Activated T-cell treated with anti-CD3 and anti-CD28 coated beads for 48 hours (primary cell): ENCODE measurements at places on chromosomes 6 and 20.
A peak's percentile ranks its signal among the peaks of the same experiment; 100 is the strongest.

GRCh38 chr20:40050596-40050995, 638.4 kb downstream of the MAFB start:
- no peak for DNase-seq

DNA sequence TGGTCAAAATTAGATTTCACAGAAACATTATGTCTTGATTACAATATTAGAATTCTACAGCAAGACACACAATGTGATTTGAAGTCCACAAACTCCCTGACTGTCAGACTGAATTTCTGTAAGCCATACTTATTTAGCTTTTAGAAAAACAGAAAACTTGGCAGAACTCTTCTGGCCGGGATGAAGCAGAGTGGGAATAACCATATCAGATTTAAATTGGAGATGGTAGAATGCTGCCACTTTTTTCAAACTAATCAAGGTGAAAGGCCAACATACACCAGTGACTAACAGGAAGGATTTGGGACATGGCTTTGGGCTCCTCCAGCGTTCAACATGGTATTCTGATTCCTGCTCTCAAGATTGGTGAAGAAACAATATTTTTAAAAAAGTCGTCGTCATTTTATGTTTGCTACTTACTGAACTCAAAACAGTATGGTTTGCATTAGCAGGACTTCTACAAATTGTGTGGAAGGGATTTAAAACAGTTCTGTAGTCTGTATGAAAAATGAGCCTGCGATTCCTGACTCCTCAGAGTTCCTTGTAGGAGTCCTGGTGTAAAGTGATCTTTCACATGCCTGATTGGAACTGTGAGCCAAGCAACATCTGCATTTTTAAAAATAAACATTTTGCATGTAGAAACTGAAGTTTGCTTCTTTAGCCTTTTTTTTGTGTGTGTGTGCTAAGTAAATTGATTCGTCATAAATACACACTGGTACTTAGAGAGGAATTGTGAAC, 297.9 kb upstream of the SOX4 start:
- no peak for DNase-seq

DNA sequence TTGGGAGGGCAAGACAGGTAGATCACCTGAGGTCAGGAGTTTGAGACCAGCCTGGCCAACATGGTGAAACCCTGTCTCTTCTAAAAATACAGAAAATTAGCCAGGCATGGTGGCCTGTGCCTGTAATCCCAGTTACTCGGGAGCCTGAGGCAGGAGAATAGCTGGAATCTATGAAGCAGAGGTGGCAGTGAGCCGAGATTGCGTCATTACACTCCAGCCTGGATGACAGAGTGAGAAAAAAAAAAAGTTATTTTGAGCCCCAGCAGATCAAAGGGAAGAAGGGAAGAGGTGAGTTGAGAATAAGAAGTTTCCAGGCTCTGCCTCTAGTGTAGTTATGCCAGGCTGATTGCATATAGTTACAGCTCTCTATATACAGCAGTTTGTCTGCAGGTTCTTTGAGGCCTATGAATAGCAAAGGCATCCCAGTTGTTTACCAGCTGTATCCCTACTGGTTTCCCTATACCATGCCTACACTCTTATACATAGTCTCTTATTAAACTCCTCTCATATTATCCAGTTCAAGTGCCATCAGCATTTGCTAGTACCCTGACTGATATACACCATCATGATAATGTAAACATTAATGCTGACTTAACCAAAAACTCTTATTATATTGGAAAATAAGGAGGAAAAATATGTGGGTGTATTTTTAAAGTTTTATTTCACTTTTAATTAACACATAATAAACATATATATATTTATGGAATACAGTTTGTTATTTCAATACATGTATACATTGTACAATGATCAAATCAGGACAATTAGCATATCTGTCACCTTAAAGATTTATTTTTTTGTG, 823.6 kb upstream of the ADGRB3 start:
- no peak for DNase-seq

- DNase-seq, result no peak
Measured at GRCh38 chr6:72464791-72465691, 156.8 kb upstream of the KCNQ5 start.

- DNase-seq, result no peak
Measured at GRCh38 chr6:4351520-4352321, 216.3 kb upstream of the ECI2 start.

DNA sequence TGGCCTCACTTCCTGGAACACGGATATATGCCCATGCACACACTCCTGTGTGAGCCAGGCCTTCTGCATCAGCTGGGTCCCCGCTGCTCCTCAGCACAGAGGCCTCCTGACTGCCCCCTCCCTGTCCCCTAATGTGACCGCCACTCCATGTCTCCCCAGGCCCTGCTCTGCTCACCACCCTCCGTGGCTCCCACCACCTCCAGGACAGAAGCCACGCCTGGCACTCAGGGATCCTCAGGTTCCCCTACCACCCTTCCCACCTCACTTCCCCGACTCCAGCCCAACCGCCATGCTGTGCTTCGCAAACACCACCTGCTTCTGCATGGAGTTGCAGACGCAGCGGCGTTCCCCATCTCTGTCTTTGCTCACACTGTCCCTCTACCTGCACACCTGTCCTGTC, 4.3 kb upstream of the SRC start:
- DNase-seq, result no peak

GRCh38 chr6:32113386-32114352, 4.5 kb upstream of the TNXB start:
- DNase-seq, result no peak

DNA sequence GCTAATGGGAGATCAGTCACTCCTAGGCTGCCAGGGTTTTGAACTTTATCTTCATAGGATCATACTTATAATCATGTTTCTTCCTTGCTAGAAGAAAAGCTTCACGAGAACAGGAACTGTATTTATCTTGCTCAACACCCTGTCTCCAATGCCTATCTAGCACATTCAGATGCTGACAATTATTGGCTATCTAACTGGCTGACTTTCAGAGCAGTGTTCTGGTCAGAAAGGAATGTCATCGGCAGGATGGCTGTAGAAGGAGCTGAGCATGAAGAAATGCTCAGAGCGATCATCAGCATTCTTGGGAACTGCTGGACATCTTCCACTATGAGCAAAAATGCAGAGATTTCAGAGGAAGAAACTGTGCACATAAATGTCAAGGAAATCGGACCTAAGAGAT, 628.0 kb upstream of the NRSN1 start:
- no peak for DNase-seq

DNA sequence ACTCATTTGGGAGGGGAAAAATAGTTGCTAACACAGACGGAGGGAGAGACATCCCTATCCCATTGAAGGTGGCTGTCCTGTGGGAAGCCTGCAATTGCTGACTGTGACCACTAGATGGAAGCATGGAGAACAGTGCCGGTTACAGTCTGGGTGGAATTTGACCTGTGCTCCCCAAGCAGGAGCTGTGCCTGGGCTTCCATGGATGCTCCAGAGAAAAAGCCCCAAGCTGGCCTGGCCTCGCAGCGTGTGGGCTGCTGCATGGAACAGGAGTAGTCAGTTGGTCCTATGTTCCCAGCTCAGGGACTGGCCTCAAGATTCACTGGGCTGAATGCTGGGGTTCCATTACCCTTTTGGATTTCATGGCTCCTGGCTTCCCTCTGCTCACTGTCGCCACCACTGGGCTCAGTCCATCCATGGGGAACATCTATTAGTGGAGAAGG, 116.3 kb upstream of the CHD6 start:
- DNase-seq, result peak; percentile 23

DNA sequence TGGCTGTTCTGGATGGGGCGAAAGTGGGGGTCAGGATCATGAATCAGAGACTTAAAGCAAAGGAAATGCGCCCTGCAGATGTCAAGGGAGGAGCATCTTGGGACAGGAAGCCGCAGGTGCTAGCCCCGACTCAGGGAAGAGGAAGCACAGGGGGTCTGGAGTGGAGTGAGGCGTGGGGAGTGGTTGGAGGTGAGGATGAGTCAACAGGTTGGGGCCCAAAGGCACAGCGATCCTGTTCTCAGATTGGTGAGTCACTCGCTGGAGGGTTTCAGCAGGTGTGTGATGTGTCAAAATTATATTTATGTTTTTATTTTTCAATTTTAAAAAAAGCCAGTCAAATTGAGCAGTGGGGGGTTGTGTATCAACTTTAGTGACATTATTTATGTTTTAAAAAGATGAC, 19.0 kb downstream of the PACSIN1 start:
- peak; percentile 65 for DNase-seq

DNA sequence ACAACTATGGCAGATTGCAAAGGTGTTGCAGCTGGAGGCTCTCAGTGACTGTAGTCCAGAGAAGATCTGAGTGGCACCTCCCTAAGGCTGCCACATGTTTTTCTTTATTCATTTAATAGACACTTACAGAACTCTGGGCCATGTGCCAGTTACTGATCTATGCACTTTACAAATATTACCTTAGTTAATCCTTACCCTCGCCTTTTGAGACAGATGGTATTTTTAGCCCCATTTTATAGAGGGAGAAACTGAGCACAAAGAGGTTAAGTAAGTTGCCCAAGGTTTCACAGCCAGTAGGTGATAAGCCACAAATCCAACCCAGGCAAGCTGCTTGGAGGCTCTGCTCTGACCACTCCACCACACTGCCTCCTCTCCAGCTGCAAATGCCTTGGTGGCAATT, 6.5 kb upstream of the SCRT2 start:
- DNase-seq, result no peak

- DNase-seq, result no peak
Measured at GRCh38 chr6:81801489-81801888, 49.0 kb upstream of the TENT5A start.

DNA sequence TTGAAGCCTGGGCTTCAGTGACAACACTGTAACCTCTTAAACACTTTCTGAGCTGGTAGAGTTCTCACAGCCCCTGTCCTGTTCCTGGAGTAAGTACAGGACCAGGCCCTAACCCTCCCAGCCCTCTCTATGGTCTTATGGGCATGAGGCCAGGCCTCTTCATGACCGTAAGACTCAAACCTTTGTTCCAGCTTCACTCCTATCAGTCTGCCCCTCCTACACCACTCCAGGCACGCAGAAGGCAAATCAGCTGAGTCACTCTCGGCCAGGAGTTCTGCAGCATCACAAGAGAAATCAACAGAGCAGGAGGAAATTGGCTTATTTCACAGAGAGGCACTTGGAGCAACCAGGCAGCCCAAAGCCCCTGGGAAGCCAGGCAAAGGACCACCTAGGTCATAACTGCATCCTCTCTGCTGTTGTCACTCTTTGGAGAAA, 25.3 kb upstream of the CHD6 start:
- no peak for DNase-seq

- no peak for DNase-seq
Measured at GRCh38 chr6:9086331-9086730, 651.0 kb upstream of the SLC35B3 start.

GRCh38 chr6:45896783-45897441, 118.7 kb downstream of the CLIC5 start:
- DNase-seq, result no peak

GRCh38 chr6:44211284-44211683, 5.4 kb upstream of the MYMX start:
- DNase-seq, result no peak

DNA sequence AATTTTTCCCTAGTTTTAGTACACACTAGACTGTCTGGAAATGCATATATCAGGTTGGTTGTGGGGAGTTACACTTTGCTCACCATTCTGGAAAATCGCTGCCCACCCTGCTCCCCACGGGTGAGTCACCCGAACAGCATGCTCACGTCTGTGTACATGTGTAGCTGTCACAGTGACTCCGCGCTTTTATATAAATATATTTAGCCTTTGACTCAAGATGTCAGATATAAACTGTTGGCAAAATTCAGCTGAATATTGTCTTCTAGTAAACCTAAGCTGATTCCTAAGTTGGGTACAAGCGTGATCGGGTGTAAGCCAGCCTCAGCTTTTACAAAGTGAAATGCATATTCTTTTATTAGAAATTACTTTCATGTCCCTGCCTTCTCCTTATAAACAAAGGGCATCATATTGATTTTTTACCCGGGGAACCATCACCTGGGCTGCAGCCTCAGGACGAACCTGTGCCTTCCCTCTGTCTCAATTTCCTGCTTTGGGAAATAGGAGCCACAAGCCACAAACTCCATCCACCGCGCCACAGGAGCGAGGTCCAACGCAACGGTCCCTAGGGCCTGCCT, 4.3 kb downstream of the SDCBP2 start:
- no peak for DNase-seq

DNA sequence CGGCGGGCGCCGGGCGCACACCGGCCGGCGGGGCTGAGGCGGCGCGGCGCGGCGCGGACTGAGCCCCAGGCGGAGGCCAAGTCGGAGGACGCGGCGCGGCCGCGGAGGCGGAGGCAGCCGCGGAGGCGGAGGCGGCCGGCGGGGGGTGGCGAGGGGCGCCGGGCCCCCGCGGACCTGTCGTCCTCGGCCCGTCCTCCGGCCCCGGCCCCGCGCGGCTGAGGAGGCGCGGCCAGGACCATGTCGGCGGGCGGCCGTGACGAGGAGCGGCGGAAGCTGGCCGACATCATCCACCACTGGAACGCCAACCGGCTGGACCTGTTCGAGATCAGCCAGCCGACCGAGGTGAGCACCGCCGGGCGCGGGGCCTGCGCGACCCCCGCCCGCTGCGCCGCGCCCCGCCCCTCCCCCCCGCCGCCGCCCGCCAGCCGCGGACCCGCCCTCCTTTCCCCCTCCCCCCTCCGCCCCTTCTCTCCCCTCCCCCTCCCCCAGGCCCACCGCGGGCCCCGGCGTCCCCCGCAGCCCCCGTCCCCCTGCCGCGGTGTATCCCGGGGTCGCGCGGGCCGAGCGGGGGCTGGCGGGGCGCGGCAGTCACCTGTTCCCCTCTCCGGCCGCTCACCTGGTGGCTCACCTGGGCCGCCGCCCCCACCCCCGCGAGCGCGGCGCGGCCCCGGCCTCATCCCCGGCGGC, at the start of gene AFDN:
TSS of gene AFDN (plus strand) at position 16 of the 687 bp plus-strand sequence. CDS start at position 238, 222 bp downstream.
- no peak for DNase-seq

DNA sequence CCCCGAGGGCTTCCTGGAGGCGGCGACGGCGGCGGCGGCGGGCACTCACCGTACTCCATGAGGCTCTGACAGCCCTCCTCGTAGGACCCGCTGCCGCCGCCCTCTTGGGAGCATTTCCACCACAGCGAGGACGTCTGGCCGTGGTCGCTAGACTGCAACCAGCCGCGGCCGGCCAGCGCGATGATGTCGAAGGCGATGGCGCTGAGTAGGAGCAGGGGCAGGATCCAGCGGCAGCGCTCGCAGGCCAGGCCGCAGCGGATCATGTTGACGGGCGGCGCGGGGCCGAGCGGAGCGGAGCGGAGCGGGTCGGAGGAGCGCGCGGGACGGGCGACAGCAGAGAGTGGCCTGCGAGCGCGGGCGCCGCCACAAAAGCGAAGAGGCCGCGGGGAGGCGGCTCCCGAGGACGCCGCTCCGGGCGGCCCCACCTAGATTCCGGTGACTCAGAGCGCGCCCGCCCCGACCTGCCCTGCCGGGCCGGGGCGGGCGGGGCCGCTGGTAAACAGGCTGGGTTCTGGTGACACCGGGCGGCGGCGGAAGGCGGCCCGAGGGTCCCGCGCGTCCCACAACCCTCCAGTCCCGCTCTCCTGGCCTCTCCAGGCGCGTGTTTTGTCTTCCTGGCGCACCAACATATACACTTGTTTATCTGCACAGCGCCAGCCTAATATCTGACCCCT, at the start of gene PERP:
TSS of gene PERP (minus strand) at position 342 of the 674 bp plus-strand sequence. CDS start at position 263, 79 bp downstream.
- DNase-seq, result peak; percentile 64

GRCh38 chr6:10655508-10656055, 38.8 kb downstream of the C6orf52 start:
- DNase-seq, result no peak
